ENCODE measurements at places on chromosomes 3 and 15.

DNA sequence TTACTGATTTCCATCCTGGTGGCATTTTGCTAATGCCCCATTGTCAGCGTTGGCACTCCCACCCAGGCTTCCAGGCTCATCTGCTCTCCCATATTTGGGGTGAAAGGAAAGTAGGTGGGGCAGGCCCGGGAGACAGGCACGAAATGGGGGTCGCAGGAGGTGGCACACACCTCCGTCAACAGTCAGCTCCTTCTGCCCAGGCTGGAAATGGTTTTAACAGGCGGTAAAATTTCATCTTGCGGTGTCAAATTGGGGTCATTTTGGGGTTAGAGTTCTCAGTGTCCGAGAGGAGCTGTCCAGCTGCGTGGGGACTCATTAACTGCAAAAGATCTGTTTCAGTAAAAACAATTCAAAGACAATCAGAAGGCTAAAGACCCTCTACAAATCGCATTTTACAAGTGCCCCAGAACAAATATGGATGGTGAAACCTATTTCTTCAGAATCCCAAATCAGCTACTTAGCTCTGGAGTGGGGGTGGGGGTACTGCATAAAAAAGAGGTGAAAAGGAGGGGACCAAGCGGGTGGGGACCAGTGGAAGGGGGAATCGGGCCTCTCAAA lies 4.2 kb upstream of the MEIS2 start:
- no peak for DNase-seq

GRCh38 chr3:12235691-12236090 lies 53.2 kb upstream of the PPARG start:
- no peak for DNase-seq

GRCh38 chr3:106206613-106207012 lies 337.8 kb upstream of the CBLB start:
- DNase-seq, result no peak

DNA sequence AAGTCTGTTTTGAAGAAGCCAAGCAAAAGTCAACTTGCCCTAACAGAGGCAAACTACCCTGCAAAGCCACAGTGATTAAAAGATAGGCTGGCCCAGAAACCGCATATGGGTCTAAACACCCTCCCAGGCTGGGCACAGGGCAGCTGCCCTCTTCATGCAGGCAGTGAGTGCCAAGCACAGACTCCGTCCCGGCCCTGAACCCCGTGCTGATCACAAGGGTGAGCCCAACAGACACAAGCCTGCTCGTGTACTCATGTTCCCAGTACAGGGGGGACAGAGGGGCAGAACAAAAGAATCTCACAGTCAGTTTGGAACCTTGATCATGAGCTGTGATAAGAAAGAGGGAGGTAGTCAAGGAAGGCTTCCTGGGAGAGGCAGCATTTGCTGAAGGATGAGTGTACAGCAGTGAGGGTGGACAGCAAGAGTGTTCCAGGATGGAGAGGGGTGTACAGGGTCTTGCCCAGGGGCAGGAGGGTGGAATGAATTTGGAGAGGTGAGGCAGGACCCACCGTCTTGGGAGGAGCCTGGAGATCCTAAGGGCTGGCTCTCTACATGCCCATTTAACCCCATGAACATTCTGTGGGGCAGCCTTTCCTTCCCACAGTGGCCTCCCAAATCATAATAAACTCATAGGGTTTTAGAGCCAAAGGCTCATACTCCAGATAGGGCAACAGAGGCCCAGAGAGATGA lies 43.2 kb upstream of the PRR23E start:
- DNase-seq, result no peak

GRCh38 chr3:129598484-129598883 lies 8.0 kb downstream of the PLXND1 start:
- DNase-seq, result no peak

DNA sequence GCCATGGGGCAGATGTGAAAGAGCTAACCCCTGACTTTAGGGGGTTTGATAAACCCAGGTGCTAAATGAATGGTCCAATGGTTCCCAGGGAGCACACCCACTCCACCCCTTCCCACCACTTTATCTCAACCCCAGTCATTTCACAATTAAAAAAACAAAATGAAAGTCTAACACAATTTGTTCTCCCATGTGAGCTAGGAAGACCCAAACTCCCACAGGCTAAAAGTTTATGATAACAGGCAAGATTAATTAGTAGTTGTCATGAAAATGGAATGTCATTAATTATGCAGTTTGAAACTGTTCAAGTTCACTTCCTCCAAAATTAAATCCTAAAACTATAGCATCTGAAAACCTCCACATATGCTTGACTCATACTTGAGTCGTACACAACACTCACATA lies 63.3 kb upstream of the TPM1 start:
- DNase-seq, result no peak

DNA sequence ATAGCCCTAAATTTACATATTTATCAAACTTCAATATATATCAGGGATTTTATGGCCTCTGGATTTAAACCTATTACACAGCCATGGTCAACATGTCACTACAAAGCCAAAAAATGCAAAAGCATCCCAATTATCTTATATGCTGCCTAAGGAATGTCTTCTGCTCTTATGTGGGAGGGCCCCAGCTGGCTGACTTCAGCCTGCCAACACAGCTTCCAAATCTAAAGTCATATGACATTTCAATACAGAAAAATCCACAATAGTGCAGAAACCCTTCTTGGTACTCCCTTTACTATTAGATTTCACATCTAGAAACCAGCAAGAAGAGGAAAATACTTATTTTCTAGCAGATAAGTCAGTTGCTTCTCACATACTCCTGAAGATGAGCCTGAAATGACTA lies 6.4 kb downstream of the PFN2 start:
- no peak for DNase-seq

GRCh38 chr3:135017003-135017893 lies 222.2 kb downstream of the EPHB1 start:
- peak; percentile 37 for DNase-seq

DNA sequence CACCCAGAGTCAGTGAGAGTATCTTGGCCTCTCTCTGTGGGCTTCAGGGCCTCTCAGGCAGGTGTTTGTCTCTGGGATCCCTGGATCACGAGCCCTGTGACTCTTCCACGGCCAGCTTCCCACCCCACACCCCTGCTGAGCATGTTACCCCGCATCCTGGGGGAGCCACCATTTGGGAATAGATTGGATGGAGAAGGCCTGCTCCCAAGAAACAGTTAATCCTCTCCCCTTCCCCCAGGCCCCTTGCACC lies 15.5 kb upstream of the SRP14 start:
- no peak for DNase-seq

DNA sequence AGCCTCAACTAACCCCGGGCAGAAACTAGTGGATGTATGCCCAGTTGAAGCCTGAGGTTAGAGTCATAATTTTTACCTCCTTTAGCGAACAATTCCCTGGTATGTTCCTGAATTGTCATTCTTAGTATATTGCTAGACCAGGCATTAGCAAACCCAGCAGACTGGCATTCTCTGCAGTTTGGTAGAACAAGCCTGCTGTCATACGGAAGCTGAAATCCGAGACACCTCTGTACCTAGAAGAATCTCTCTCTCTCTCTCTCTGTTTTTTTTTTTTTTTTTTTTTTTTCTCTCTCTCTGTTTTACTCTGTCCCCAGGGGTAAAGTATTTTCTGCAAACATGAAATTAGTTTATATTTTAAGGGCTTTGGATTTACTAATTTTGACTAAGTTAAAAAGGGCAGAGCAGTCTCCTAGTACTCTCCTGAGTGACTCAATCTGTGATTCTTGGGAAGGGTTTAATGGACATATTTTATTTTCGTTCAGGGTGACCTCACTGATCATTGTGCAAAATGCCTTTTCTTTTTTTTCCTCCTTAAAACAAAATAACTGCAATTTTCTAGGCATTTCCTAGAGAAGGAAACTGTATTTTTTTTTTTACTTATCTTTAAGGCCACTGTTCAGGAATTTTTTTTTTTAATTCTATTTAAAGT lies 133.6 kb upstream of the ICE2 start:
- DNase-seq, result no peak
